Activated T-cell treated with anti-CD3 and anti-CD28 coated beads, Interleukin-2, amount 50 U/mL, for 48 hours (primary cell): ENCODE measurements at places on chromosomes 4 and X.
A peak's percentile ranks its signal among the peaks of the same experiment; 100 is the strongest.

- DNase-seq, result no peak
Measured at GRCh38 chrX:47098338-47099094, 20.3 kb downstream of the RGN start.

GRCh38 chrX:3195845-3196244 is 150.6 kb downstream of the MXRA5 start:
- DNase-seq, result no peak

DNA sequence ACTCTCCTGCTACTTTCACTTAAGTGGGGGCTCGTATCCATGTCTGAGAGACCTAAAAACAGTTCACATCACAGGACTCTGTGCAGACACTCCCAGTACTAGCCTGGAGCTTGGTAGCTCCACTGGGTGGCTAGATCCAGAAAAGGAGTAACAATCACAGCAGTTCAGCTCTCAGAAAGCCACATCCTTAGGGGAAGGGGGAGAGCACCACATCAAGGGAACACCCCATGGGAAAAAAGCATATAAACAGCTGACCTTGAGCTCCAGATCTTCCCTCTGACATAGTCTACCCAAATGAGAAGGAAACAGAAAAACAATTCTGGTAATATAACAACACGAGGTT is 175.8 kb downstream of the FAM13A start:
- DNase-seq, result no peak

- no peak for DNase-seq
Measured at GRCh38 chr4:99117876-99118693, 26.0 kb downstream of the ADH4 start.

- no peak for DNase-seq
Measured at GRCh38 chr4:7325541-7325940, 109.2 kb downstream of the PSAPL1 start.

GRCh38 chrX:119389214-119389613 is 9.9 kb upstream of the SLC25A43 start:
- no peak for DNase-seq

DNA sequence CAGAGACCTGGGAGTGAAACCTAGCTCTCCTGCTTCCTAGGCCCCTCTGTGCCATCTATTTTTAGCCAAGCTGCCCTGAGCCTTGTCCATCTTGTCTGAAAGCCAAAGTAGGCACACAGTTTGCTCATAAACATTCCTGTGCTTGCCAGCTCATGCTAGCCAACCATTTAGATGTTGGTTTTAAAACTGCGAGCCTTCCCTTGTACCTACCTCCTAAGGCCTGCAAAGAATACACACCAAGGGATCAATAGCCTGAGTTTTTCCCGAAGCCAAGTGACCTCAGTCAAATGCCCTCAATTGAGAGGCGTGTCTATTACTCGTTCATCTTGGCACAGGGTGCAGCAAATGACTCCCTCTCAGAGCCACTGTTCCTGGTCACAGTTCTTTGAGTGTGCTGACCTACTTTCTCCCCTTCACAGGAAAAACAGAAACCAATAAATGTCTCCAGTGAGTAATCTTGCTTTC is 48.5 kb downstream of the ZCCHC12 start:
- DNase-seq, result no peak

DNA sequence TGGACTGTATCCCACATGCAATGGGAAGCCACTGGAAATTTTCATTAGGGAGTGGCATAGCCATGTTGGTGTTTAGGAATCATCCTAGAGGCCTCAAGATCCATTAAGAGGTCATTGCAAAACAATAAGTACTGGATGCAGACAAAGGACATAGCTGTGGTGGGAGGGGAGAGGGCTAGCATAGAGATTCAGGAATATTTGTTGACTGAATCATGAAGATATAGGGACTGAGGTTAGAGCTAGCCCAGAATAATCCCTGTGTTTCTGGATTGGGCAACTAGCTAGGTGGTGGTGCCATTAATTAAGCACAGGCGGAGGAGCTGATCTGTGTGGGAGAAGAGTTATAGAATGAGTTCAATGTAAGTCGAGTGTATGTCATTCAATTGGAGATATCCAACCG is 135.0 kb downstream of the RAB28 start:
- no peak for DNase-seq

DNA sequence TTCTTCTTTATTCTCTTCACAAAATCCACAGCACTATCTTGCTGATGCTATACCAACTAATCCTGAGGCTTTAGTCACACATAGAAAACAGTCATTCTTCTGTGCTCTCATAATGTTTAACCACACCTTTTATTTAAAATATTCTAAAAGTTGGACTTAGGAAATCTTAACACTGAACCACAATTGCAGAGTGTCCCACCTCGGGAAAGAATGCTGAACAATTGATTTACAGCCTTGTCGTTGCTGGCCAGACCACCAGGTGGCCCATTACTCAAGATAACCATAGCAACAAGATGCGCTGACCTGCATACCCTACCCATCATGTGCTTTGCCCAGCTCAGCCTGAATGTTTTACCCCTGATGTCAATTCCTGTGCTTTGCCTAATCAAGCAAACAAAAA is 100.8 kb downstream of the ARSJ start:
- DNase-seq, result no peak

GRCh38 chrX:134999469-134999868 is 8.7 kb downstream of the SMIM10 start:
- DNase-seq, result no peak

DNA sequence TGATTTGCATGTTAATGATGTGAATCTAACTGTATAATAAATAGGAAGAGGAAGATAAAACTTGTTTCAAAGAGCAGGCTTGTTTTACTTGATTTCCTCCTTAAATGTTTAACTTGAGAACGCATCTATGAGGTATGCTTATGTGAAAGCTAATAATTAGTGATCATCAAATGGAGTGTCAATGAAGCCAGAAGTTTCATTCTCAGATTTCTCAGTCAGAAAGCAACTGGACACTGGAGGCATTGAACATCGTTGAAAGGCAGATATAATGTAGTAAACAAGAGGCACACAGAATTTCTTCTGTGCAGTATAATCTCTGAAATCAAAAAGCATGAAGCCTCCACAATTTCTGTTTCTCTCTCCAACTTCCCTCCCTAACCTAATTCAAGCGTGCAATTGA is 672.9 kb downstream of the ADGRL3 start:
- no peak for DNase-seq

DNA sequence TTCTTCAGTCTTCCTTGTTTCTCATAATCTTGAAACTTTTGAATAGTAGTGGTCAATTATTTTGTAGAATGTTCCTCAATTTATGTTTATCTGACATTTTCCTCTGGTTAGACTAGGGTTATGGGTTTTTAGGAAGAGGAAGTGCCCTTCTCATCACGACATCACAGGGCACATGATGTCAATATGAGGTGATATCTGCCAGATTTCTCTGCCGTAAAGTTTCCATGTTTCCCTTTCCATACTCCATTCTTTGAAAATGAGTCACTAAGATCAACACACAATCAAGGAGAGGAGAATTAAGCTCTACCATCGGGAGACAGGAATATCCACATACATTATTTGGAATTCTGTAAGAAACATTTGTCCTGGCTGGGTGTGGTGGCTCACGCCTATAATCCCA is 28.4 kb downstream of the RP2 start:
- DNase-seq, result no peak

DNA sequence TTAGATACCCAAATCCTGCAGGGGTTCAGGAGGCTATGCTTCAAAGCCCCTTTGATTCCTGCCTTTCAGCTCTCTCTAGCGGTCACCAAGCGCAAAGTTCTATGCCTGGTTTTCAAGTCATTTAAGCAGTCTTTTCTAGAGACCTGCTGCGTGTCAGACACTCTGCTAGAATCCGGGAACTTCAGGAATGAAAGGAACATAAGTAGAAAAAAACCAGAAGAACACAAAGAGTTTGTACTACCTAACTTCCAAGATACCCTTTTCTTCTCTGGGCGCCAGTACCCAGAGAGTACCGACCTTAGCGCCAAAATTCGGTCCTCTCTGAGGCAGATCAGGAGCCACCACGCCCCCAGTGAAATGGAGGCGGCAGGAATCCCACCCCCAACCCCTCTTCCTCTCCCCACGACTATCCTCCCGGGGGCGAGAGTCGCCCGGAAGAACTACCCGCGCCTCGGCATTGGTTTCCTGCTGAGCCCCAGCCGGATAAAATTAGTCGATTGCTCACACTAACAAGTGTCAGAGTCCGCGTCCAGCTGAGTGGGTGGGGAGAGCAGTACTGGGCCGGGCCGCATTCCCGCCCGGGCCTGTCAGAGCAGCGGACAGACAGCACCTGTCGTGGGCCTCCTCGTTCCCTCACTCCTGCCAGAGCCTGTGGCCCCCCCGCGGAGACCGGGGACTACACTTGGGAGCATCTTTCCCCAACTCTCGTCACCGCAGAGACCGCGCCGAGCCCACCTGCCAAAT is 78.8 kb downstream of the RLIM start:
- peak; percentile 64 for DNase-seq

DNA sequence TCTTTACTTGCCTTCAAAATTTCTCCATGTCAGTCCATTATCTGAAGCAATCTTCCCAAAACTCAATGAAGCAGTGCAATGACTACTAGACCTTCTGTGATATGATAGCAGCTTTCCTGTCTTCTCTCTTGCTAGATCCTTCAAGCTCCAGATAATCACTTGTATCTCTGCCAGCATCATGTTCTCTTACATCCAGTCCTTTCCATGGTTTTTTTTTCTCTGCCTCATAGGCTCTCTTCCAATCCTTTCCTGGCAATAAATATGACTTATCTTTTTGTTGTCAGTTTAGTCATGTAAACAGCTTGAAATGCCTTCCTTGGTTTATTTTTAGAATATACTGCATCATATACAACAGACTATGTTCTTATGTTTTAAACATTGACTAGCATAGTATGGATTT is 193.5 kb downstream of the CFAP299 start:
- DNase-seq, result no peak
